ENCODE measurements at places on chromosomes 2 and 18.

DNA sequence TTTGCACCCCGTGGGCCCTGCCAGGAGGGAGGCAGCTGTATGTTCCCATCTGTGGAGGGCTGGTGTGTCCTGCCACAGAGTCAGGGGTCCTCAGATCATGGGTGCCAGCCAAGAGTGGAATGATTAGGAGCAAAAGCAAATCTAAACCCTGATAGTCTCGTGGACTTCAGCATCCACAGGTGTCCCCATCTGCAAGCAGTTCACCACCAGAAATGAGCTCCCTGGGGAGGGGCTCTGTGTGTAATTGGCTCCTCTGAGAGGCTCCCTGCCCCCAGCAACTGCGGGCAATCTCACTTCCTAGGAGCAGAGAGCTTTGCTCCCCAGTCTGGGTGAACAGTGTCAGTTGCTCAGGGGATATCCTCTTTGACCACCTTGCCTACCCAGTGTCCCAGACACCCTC lies 78.1 kb downstream of the HNRNPLL start:
- no peak for DNase-seq

GRCh38 chr2:224252631-224253030 lies 149.3 kb downstream of the FAM124B start:
- DNase-seq, result no peak

DNA sequence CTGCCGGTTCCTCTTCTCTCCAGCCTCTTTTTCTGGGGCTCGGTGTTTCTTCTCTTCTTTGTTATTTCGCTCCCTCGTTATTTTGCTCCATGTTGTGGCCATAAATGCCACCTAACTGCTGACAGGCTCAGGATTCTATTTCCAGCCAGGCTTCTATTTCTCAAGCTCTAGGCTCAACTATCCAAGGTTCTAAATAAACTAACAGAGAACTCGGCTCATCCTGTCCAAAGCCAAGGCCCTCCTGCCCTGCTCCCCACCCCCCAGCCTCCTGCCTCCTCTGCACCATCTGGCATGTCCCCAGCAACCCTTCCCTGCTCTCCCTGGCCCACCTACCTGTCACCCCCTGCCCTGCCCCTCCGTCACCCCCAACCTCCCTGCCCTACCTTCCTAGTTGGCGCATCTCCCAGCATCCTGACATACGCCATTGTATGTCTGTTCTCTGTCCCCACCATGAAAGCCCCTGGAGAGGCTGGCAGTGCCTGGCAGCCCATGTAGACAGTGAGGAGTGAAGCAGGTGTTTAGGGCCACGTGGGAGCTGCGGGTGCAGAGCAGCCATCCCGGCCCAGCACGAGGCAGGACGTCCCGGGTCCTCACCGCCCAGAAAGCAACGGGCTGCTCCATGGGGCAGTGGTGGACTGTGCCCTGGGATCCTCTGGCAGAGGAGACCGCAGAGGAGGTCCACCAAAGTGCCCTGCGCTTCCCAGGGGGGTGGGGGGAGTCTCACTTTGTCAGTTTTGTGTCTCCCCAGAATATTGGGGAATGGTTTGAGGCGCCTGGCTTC lies 186.9 kb downstream of the TWIST2 start:
- no peak for DNase-seq

DNA sequence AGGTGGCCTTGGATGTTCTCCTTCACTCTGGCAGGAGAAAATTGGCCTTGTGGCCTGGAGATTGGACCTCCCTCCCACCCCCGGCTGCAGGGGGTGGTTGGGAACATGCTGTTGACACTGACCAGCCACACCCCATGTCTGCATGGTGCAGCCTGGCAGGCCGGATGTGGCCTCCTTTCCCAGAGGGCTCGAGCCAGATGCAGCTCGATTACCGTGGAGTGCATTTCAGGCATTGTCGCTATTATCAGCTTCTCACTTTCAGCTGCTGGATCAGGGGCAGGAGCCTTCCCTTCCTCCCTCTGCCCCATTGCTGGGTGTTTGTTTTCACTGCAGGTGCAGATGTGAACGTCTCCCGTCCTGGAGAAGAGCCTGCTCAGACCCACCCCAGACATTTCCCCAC lies 211.0 kb upstream of the SIX2 start:
- DNase-seq, result no peak

GRCh38 chr2:232894746-232895145 lies 24.7 kb downstream of the SNORC start:
- DNase-seq, result no peak

DNA sequence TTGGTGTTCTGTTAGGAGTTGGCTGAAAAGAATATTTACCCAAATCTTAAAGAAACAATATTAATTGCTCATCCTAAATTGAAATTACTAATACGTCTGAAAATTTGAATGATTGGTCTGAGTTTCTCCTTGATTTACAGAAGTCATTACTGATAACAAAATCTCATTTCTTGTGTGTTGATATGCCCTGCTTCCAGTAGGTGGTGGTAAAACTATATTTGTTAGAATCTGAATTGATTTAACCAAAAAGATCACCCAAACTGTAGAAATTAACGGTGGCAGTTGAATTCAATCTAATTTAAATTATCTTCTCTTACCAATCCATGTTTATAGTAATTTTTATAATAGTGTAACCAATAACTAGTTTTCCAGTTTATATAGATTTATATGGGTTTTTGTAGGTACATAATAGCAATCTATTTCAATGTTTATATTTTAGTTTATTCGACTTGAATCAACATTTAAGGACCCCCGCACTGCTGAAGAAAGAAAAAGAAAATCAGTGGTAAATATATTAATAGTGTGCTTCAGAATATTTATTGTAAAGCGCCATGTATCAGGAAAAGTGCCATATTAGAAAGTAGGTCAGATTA lies 38.3 kb downstream of the PAPOLG start:
- DNase-seq, result no peak

DNA sequence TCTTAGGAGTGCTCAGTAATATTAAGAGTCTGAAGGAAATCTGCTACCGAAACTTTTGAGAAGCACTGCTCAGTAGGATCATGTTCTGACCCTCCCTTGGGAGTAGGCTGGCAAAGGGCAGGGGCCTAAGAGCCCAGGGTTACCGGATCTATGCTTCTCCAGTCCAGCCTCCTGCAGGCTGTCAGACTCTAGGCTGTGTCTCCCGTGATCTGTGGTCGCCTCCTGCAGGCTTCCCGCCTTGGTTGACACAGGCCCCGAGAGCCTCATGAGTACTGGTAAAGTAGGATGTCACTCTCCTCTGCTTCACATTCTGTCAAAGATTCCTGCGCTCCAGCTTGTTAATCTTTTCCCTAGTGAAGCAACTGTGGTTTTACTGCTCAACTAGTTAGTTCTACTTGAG lies 647.8 kb upstream of the RAB6C start:
- DNase-seq, result no peak

GRCh38 chr2:60839126-60839813 lies 42.1 kb upstream of the REL start:
- DNase-seq, result no peak

DNA sequence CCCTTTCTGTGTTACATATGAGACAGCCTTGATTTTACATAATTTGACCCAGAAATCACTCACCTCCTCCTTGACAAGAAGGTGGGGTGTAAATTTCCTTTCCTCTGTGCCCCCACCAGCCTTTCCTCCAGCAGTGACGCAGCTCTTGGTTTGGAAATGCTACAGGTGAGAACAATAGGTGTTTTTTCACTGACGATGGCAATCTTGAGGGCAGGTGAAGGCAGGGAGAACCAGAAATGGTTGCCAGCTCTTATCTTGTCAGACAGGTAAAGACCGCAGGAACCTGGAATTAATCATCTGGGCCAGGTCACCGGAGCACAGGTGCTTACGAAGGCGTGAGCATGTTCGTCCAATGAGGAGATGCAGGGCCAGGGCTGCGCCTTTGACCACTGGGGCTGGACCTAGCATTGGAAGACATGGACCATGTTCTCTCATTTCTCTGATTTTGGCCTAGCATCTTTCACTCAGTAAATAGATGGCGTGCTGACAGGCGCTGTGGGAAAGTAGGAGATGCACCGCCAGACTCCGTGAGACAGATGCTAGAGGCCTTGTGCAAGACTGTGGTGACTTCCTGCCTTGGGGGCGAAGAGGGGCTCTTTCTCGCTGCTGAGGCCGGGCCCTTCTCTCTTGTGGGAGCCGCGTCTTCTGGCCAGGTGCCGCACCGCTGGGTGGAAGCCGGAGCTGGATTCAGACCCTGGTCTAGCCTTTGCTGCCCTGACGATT lies 4.0 kb downstream of the CIDEA start:
- DNase-seq, result no peak

- no peak for DNase-seq
These were observed 316.9 kb downstream of the TXNL1 start for GRCh38 chr18:56321470-56321869.

DNA sequence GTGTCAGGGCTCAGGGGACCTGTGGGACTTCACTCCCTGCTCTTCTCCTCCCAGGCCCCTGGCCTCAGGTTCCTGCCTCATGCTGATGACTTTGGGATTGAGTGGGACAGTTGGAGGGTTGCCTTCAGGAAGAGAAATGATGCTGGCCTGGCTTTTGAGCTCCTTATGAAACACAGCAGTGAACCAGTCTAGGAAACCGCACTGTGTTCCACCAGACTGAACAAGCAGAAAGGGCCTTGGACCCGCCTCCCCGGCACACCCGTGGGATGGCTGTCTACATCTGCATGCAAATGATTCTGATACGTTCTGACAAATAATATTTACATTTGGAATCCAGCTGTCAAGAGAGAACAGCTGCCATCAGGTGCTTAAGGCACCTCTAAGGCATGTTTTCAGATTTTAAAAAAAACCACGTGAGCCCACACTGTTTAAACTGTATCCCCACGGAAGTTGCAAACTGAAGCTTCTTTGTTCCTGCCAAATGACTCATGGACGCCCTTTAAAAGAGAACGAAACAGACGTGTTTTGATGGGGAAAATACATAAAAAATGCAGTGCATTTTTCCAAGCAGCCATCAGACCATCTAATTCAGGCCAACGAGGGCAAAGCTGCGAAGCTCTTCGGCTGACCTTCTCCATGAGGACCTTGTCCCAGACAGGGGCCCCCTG lies 27.6 kb upstream of the ASAP2 start:
- no peak for DNase-seq

- no peak for DNase-seq
These were observed 395.6 kb downstream of the ARHGAP15 start for GRCh38 chr2:143524559-143525401.

DNA sequence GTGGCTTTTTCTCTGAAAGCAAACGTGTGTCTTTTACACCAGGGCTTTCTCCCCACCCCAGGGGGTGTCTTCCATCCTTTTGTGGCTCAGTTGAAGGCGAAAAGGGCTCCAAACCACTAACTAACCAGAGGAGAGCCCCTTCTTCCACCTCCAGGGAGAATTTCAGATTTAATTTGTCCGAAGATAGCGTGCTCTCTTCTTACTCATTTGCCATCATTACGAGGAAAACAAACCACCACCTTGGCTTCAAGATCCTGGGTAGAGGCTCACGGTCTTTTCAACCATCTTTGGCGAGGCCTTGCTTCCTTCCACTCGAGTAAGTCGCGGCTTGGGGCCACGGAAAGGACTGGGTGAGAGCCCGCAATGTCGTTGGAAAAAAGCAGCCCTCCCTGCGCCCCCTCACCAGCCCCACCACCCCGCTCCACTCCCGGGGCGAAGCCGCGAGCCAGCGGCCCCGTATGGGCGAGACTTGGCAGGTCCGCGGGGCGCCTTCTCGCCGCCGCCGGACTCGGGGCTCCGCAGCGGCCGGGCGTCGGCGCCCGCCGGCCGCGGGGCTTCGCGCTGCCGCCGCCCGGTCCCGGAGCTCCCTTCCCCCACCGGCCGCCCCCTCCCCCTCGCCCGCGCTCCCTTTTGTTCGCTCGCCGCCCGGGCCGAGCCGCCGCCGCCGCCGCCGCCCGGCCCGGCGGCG lies 1.7 kb upstream of the ZNF532 start:
- no peak for DNase-seq

DNA sequence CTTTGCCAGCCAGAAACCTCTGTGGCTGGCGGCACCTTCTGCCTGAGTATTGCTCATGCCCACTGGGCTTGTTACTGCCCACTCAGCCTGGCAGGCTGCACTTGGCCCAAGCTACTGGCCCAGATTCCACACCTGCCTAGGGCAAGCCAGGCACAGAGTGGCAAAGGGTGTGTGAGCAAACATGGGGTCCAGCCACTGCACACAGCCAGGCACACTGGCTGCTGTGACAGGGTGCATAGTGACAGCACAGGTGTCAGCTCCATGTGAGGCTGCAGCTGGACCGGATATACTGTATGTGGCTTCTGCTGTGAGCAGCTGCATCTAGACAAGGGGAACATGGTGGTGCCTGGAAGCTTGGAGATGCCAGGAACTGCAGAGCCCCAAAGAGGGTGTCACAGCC lies 113.9 kb downstream of the COPS8 start:
- no peak for DNase-seq

DNA sequence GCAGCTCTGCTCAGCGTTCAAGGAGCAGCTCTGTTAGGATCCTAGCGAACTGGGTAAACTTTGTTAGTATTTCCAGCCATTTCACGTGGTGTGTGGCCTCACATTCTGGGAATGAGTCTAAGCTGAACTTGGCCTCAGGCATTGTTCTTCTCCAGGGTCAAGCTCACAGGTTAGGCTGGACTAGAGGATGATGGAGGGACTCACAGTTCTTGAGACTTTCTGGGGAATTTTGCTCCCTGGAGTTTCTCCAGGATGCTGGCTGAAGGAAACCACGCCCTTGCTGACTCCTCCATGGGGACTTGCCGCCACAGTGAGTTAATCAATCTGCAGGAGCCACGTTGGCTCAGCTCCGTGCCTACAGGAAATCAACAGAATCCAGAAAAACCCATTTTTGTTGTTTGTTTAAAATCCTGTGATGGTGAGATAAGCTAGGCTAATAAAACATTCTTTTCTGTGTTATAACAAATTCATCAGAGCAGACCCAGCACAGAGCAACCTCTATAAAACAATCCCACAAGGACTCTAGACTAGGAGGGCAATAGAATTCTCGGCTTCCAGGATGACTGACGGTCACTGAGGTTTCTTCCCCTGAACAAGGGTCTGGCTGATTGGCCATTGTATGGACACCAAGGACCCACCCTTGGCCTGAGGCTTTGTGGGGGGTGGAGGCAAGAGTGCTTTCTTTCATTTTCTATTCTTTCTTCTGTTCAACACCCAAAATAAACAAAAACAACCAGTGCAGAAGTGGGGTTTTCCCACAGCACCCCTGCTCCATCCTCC lies 12.6 kb downstream of the CNDP1 start:
- DNase-seq, result no peak

DNA sequence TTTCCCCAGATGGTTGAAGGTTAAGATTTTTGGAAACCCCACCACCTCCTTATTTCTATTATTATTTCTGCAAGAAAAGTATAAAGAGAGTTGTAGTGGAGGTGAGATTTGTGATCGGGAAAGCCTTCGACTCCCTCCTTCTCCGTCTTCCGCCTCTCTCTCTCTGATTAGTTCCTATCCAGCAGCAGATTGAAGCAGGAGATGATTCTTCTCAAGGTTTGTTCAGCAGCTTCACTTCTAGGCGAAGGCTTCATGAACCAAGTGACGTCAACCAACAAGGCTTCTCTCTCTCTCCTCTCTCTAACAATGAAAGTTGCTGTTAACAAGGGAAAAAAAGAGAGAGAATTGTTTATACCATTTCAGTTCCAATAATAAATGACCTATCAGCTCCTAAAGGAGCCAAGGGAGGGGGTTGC lies at the start of gene BAZ2B:
Gene BAZ2B (minus strand): TSS at position 263 of the 416 bp plus-strand sequence. CDS start 137,829 bp downstream, outside the sequence.
- no peak for DNase-seq

DNA sequence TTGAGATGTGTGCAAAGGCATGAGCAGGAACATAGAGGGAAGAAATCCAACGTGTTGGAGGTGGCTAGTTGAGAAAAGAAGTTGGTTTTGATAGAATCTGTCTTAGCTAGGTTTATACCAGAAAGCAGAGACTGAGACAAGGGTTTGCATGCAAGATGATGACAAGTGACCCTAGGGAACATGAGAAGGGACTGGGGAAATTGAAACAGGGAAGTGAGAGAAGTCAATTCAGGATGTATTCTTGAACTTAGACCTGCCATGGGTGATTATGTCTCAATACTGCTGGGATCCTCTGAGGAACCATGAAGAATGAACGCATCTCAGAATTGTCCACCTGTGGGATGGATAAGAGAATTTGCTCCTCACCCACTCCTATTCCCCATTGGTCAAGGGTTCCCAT lies 20.5 kb downstream of the IL36A start:
- DNase-seq, result no peak

Data from activated T-helper 1 cell treated with Interleukin-2 at 50 U/mL for 16 hours (primary cell).